Spinal cord (tissue), 10 donors: ENCODE measurements at places on chromosomes 2 and 18.
A peak's percentile ranks its signal among the peaks of the same experiment; 100 is the strongest.

- no peaks in the 10 kb centered on the region for H3K27me3 ChIP-seq
- no peak overlapping the region for H3K27ac ChIP-seq
- no peaks in the 10 kb centered on the region for H3K4me1 ChIP-seq
- H3K4me3 ChIP-seq, result no peak overlapping the region
- no peak for DNase-seq
These were observed 61.0 kb downstream of the TNFRSF11A start for GRCh38 chr18:62386091-62386490.

GRCh38 chr2:136766073-136766404, 694 bp downstream of the THSD7B start:
- H3K27ac ChIP-seq, result no peak overlapping the region
- H3K27me3 ChIP-seq, result peaks cover 49% of the 10 kb centered on the region
- DNase-seq, result no peak
- peak overlapping the region; percentile 61 for H3K4me3 ChIP-seq
- H3K36me3 ChIP-seq, result no peaks in the 10 kb centered on the region
- peaks cover 17% of the 10 kb centered on the region for H3K4me1 ChIP-seq

GRCh38 chr2:29715655-29716054, 205.7 kb downstream of the ALK start:
- H3K4me3 ChIP-seq, result no peak overlapping the region
- no peaks in the 10 kb centered on the region for H3K27me3 ChIP-seq
- H3K27ac ChIP-seq, result no peak overlapping the region
- DNase-seq, result no peak

DNA sequence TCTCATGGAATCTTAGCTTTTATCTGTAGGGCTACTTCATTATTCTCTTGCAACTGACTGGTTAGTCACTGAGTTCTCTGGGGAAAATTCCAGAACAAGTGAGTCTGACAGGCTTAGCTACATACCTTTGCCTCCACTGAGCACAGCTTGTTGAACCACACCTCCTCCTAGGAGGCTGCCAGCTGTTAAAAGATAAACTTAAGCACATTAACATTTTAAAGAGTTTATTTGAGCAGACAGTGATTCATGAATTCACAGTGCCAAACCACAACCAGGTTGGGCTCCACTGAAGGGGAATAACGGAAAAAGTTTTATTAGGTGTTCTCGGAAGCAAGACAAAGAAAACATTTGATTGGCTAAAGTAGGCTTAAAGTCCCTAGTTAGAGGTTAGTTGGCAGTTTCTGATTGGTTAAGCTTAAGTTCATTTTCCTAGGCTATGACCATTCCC, 12.5 kb upstream of the SLC38A11 start:
- H3K4me1 ChIP-seq, result no peaks in the 10 kb centered on the region
- no peak overlapping the region for H3K4me3 ChIP-seq
- no peaks in the 10 kb centered on the region for H3K36me3 ChIP-seq
- H3K27ac ChIP-seq, result no peak overlapping the region
- H3K27me3 ChIP-seq, result no peaks in the 10 kb centered on the region
- DNase-seq, result no peak

DNA sequence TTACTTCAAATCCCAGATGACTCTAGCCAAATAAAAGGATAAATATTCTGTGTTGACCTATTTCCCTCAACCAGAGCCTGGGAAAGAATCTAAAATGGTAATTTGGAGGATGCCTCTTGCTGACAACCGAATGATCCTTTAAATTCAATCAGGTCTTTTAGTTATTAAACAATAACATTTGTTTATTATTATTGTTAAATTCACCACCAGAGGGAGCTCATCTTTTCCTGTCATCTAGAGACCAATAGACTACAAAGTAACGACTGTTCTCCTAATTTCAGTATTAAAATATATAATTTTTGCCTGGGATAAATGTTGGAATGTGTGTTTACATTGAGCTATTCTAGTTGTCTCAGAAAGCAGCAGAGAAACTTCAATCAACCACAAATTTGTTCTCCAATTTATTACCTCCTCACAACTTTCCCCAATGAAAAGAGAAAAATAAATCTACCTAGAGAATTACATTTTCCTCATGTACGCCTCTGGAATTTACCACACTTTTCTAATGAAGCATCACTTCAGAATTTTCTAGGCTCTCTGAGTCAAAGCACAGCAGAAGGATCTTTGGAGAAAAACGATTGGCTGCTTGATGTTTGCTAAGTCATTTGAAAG, 142.7 kb downstream of the SCG2 start:
- H3K4me3 ChIP-seq, result no peak overlapping the region
- no peaks in the 10 kb centered on the region for H3K27me3 ChIP-seq
- DNase-seq, result no peak

DNA sequence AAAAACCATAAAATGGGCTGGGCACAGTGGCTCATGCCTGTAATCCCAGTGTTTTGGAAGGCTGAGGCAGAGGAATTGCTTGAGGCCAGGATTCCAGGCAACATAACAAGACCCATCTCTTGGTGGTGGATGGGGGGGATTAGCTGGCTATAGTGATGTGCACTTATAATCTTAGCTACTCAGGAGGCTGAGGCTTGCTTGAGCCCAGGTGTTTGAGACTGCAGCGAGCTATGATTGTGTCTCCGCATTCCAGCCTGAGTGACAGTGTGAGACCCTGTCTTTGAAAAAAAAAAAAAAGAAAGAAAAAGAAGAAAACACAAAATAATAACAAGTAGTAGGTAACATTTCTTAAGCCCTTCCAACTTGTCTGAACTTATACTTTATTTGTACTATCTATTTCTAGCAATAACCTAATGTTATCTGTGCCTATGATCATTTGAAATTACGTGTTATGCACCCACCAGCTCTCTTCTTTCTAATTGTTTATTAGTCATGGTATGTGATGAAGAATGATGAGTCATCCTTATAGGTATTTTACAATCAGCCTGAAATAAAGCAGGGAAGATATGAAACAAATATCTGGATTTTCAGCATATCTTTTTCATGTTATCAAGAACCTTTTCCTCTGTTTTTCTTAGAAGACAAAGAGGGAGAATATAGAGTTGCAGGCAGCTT, 129.3 kb upstream of the UNC80 start:
- H3K36me3 ChIP-seq, result no peaks in the 10 kb centered on the region
- no peaks in the 10 kb centered on the region for H3K27me3 ChIP-seq
- H3K4me3 ChIP-seq, result no peak overlapping the region
- no peak for DNase-seq
- no peak overlapping the region for H3K27ac ChIP-seq

GRCh38 chr18:79361766-79362522, 33.8 kb upstream of the NFATC1 start:
- no peak for DNase-seq
- no peaks in the 10 kb centered on the region for H3K27me3 ChIP-seq
- H3K4me3 ChIP-seq, result no peak overlapping the region

DNA sequence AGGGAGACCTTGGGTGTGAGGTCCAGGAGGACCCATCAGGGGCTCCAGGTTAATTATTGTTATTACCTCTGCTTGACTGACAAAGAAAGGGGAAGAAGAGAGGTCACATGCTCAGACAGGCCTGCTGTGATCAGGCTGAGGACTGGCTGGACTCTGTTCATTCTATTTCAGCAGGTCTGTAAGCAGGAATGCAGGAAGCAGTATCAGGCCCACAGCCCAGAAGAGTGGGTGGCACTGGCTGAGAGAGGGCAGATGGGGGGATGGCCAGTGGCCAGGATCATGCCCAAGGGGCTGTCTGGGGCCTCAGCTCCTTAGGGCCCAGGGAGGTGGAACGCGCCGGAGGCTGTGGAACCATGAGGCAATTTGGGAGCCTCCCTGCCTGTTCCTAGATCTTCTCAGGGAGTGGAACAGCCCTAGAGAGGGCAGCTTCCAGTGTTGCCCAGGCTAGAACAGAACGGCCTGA, 43.7 kb upstream of the ZBTB7C start:
- H3K4me3 ChIP-seq, result no peak overlapping the region
- no peaks in the 10 kb centered on the region for H3K36me3 ChIP-seq
- peak overlapping the region; percentile 79 for H3K27ac ChIP-seq
- H3K4me1 ChIP-seq, result peaks cover 36% of the 10 kb centered on the region

DNA sequence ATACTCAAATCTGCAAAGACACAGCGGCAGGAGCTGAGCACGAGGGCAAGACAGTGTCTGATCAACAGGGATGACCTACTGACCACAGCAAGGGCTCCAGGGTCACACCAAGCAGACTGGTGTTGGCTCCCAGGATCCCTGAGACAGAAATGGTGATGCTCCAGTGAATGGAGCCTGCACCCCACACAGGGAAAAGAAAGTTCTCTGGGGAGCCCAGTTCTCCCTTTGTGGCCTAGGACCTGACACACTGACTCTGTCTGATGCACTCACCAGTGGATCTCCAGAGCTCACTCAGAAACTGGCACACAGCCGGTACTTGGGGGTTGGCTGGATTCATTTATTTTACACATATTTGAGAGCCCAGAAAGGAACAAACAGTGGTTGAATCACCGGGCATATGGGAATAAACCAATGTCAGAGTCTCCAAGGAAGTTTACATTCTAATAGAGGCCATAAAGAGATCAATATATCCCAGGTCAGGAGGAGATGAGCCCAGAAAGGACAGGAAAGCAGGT, 215.6 kb upstream of the ARL4C start:
- H3K4me1 ChIP-seq, result peaks cover 10% of the 10 kb centered on the region
- no peaks in the 10 kb centered on the region for H3K36me3 ChIP-seq
- no peaks in the 10 kb centered on the region for H3K27me3 ChIP-seq
- H3K27ac ChIP-seq, result no peak overlapping the region
- DNase-seq, result no peak

DNA sequence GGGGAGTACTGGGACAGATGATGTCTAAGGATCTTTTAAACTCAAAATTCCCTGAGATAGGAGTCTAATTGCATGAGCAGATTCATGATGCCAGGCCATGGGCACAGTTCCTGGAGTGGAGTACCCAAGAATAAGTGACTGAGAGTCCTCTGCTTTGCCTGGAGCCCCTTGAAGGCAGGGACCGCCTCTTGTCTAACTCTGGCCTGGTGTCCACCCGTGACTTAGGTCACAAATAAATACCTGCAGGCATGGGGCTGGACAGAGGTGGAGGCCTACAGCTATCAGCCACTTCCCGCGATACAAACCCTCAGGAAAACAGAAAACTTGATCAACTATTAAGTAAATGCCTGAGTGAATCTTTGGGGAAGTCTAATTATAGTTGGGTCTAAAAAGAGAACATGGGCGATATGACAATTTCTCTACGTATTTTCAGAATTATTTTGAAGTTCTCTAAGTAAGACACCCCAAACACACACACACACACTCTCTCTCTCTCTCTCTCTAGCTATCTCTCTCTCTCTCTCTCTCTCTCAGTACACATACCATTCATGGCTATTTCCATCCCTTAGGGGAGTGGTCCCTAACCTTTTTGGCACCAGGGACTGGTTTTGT, 1.8 kb upstream of the WIPF1 start:
- H3K27me3 ChIP-seq, result no peaks in the 10 kb centered on the region
- H3K27ac ChIP-seq, result no peak overlapping the region
- no peak for DNase-seq
- no peaks in the 10 kb centered on the region for H3K4me1 ChIP-seq
- H3K4me3 ChIP-seq, result no peak overlapping the region
- H3K36me3 ChIP-seq, result no peaks in the 10 kb centered on the region

DNA sequence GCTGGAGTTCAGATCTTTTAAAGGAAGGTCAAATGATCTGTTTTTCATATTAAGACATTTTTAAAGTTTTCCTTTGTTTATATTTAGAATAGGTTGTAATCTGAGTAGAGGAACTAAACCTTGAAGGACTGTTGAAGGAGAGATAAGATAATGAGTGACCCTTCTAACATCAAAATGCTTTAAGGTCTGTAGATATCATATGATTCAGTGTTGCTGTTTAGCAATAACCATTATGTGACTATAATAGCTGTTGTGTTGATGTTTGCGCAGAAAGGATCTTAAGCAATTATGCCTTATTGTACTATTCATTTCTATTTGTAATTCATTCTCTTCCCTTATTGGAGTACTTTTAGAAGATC, 60.0 kb downstream of the SLC16A14 start:
- no peak overlapping the region for H3K27ac ChIP-seq
- H3K4me3 ChIP-seq, result no peak overlapping the region
- peaks cover 7% of the 10 kb centered on the region for H3K36me3 ChIP-seq
- DNase-seq, result no peak
- no peaks in the 10 kb centered on the region for H3K4me1 ChIP-seq
- no peaks in the 10 kb centered on the region for H3K27me3 ChIP-seq

DNA sequence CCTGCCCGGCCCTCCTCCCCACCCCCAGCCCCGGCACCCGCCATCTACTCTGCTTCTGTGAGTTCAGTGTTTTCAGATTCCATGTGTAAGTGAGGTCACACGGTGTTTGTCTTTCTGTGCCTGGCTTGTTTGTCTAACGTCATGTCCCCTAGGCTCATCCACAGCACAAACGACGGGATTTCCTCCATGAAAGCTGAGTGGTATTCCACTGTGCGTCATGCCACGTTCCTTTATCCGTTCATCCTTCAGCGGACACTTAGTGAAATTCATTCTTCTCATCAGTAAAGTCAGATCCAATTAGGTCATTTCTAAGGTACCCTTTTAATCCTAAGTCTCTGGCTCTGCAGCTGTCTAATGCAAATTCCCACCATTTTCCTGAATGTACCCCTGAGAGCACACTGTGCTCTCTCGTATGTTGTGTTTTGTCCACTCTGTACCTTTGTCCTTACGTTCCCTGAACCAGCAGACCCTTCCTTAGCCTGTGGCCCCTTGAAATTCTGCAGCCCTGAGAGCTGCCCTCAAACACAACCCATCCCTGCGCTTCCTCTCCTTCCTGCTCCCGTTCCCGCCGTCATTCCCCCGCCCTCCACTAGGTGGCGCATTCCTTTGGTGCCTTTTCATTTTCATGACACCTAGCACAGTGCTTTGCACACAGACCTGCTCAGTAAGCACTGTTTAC, 44.1 kb downstream of the TRAPPC12 start:
- no peak for DNase-seq
- H3K36me3 ChIP-seq, result peaks cover 56% of the 10 kb centered on the region
- H3K4me1 ChIP-seq, result peaks cover 20% of the 10 kb centered on the region
- H3K27ac ChIP-seq, result no peak overlapping the region
- H3K27me3 ChIP-seq, result no peaks in the 10 kb centered on the region

GRCh38 chr2:74915743-74916142, 42.7 kb upstream of the POLE4 start:
- peaks cover 9% of the 10 kb centered on the region for H3K4me1 ChIP-seq
- no peaks in the 10 kb centered on the region for H3K36me3 ChIP-seq

DNA sequence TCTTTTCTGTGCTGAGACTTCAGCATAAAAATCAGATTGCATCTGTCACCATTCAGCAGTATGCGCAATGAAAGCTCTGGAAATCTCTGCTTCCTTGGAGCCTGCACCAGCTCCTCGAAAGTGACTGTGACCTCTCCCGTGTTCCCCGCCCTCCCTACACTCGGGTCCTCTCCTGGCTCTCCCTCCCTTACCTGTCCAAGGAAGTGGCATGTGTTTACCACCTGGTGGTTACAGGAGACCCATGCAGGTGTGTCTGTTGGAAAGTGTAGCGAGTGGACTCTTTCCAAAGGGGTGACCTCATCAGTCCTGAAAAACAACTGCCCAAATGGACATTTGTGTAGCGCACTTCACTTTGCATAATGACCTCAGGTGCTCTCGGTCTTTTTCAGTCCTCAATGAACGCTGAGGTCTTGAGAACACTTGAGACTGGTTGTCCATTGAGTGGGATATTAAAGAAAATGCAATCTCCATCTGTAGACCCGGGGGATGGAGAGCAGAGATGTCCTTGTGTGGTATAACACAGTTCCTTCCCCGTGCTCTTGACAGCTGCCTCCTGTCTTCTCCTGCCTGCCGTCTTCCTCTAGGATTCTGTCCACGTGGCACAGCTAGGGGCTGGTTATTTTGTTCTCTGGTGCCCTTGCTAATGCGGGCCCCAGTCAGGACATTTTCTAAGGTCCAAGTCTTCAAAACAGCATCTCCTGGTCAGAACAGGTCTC, 133.2 kb downstream of the ACKR3 start:
- H3K4me3 ChIP-seq, result no peak overlapping the region
- no peaks in the 10 kb centered on the region for H3K27me3 ChIP-seq
- no peak overlapping the region for H3K27ac ChIP-seq

- no peak overlapping the region for H3K4me3 ChIP-seq
- H3K36me3 ChIP-seq, result no peaks in the 10 kb centered on the region
- H3K27me3 ChIP-seq, result no peaks in the 10 kb centered on the region
- no peak overlapping the region for H3K27ac ChIP-seq
These were observed 208.2 kb upstream of the EPHA4 start for GRCh38 chr2:221780281-221780688.
